Stimulated activated CD8-positive, alpha-beta memory T cell treated with anti-CD3 and anti-CD28 coated beads, Interleukin-4, amount 100 ng/mL, for 1 hour (primary cell): ENCODE measurements at places on chromosomes 7 and 10.

DNA sequence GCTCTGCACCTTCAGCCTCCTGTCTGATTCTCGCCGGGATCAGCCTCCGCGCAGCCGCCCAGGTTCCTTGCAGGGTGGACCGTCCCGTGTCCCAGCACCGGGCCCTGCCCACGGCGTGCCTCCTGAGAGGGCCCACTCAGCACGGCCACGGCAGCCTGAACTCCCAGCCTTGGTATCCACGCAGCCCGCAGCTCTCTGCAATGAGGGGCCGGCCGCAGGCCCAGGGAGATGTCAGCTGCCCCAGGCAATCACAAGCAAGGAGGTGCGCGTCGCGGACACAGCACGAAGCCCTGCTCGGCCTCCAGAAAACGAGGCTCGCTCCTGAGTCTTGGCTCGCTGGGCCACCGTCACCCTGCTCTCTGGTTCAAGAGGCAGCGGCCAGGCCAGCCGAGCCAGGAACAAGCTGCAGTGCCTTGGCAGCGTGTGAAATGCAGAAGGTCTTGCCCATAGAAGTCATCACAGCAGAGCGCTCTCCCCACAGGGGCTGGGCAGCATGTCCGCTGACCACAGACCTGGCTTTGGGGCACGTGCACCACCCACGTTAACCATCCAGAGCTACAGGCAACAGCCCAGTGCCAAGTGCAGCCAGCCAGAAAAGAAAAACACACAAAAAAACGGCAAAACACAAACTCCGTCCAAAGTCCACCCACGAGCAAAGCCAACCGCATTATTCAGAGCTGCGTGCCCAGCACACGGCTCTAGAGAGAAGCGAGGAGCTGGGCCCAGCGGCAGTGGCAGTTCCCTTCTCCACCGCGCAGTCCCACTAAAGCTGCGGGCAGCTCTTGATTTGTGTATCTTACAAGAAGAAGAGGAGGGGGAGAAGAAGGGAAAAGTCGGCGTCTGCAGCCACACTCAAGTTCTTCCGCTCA is 13.9 kb downstream of the GPER1 start:
- DNase-seq: no peak

DNA sequence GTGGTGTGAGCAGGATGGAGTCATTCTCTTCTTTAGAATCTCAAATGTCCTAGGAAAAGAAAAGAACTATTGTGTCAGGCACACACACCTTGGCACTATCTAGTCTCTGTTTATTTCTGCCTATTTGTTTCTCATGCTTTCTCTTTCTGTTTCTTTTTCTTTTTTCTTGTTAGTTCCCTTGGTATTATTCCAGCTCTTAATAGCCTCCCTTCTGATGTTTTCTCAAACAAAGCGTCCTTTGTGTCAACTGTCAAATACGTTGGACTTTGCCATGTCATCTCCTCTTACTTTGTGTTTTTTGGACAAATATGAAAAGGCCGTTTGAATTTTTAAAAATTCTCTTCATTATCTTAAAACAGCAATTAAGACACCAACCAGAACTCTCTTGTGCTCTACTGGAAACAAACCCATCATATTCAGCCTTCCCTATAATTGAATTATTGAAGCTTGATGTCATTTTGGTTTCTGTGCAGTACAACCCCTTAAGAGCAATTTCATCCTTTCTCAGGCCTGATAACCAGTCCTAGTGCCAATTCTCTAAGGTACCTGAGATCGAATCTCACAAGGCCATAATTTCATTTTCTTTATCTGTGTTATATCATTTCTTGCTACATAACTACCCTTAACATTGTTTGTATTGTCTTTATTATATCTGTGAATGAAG is 497.8 kb upstream of the NRP1 start:
- DNase-seq: no peak

GRCh38 chr7:1446620-1447032 is 12.6 kb downstream of the MICALL2 start:
- DNase-seq: no peak

GRCh38 chr7:152899548-152900109 is 140.1 kb downstream of the ACTR3B start:
- no peak for DNase-seq

DNA sequence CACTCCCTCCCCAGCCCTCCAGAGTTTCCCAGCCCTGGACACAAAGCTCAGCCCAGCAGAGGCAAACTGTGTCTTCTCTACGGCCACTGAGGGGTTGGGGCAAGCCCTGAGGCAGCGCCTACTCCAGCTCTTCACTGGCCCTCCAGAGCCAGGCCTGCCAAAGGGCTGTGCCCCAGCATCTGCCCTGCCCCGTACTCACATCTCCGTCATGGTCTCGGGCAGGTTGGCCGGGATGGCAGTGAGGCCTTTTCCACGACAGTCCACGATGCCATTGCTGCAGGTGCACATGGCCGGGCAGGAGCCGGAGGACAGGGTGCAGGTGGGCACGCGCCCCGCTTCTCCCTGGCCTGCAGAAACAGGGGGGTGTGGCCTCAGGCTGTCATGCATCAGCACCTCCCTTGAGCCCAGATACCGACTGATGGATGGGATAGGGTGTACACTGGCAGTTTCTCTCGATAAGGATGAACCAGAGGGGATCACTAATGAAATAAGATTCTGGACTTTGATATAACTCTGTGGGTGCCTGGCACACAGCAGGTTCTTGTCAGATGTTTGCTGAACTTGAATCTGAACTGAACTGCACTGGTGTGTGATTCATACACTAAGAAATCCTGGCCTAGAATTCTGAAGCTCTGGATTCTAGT is 125.2 kb downstream of the SLIT1 start:
- no peak for DNase-seq

- no peak for DNase-seq
These were observed at the start of gene HSPA12A for GRCh38 chr10:116742367-116743265. Gene HSPA12A (minus strand): TSS chr10:116742566. CDS start chr10:116742469, 97 bp downstream.

DNA sequence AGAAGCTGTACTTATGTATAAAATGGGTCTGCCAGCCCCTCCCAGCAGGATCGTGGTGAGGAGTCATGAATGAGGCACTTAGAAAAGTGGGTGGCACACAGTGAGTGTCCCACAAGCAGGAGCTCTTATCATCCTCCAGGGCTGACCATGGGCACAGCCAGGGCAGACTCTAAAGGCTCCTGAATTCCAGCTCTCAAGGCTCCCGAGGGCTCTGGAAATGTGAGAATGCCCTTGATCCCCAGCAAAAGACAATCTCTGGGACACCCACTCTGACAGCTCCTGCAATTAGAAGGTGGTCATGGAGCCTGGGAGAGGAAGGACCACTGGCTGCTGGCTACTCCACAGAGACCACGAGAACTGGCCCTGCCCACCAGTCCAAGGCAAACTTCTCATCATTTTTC is 1.6 kb downstream of the VSTM4 start:
- DNase-seq: no peak

GRCh38 chr10:90801608-90802007 is 56.2 kb downstream of the HTR7 start:
- DNase-seq: no peak

DNA sequence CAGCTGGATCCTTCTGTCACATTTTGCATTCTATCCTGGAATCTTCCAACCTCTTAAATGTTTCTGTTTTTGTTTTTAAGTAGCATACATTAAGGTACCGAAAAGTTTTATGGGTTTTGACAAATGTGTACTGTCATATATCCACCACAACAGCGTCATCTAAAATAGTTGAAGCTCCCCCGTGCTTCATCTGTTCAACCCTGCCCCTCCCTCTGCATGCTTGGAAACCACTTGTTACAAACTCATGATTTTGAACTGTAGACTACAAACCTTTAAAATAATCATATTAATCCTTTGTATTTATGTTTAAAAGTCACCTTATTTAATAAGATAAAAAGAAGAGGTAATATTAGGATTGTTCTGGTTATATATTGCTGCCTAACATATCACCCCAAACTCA is 182.8 kb upstream of the SMIM30 start:
- DNase-seq: no peak

DNA sequence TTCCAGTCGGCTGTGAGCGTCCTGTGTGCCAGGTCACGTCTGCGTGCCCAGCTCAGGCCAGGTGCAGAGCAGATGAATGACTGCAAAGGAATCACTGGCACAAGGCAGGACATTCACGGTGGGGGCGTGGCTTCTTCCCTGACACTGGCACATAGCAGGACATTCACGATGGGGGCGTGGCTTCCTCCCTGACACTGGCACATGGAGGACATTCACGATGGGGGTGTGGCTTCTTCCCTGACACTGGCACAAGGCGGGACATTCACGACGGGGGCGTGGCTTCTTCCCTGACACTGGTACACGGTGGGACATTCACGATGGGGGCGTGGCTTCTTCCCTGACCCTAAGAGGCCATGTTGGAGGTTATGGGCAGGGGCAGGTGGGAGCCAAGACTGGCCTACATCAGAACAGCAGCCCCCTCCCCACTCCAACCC is 64.3 kb downstream of the MYL10 start:
- no peak for DNase-seq

GRCh38 chr7:33862946-33863814 is 42.2 kb upstream of the BMPER start:
- no peak for DNase-seq

DNA sequence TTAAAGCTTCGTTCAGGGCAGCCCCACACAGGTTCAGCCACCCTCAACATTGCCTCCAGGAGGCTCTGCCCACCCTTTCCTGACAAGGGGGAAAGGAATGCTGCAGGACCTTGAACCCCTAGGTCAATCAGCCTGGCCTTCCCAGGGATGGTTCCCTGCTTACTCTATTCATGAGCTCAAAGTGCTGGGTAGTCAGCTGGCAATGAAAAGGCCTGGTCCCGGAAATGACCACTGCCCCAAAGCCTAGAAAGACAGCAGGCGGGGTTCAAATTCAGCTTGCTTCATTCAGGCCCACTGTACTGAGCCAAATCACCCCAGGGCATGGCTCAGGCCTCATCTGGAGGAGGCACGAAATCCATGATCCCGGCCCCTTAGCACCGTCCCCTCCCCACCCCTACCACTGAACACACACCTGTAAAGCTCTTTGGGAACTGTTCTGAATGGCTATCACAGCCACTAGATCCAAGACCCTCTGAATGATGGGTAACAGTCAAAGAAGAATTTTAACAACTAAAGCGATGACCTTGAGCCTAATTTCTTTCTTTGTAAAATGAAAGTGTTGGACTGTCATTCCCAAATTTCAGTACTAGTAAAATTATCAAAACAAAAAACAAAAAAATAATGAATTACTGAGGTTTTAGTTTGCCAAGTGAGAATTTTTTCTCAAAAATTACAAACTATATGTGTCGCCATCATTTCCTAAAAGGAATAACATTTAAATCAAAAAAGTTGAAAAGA is 1.0 kb downstream of the URGCP start:
- no peak for DNase-seq

DNA sequence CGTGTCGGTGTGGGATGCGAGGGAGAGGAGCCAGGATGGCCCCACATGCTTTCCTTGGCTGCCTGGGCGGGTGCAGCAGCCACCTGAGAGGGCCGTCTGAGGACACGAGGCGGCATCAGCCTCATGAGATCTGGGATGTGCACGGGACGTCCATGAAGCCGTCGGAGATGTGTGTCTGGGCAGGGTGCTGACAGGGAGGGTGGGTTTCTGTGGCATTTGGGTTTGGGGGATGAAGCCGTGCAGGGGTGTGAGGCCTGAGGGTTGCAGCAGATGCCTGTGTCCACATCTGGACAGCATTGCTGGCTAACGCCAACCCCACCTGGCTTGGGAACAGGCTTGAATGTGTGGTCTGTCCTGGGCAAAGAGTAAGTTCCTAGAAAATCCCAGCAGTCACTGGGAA is 179.5 kb downstream of the DNAJB6 start:
- DNase-seq: no peak

DNA sequence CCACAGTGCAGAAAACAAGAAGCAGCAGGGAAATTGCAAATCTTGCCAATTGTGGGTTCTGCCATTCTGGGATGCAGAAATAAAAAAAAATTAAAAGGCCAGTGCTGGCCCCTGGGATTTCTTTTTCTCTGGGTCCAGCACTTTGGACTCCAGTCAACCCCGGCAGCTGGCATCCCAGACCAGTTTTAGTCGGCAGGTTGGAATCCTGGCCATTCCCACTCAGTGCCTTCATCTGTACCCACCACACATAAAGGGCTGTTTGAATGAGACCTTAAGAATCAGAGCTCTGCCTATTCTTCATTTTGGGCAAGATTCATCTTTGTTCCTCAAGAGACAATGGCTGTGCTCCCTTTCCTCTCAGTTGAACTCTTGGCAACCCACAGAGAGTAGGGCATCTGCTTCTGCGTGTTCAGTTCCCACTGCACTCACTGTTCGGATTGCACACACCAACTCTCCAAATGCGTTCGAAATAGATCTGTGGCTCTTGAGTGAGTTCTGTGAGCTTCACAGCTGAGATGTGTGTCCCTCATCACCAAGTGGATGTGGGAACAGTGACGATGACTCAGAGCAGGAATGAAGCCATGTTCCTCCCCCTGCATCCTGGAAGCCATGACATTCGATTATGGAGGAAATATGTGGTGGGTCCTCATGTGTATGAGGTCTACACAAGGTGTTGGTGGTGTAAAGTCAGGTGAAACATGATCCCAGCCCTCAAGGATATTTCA is 63.0 kb upstream of the EGFR start:
- DNase-seq: no peak

DNA sequence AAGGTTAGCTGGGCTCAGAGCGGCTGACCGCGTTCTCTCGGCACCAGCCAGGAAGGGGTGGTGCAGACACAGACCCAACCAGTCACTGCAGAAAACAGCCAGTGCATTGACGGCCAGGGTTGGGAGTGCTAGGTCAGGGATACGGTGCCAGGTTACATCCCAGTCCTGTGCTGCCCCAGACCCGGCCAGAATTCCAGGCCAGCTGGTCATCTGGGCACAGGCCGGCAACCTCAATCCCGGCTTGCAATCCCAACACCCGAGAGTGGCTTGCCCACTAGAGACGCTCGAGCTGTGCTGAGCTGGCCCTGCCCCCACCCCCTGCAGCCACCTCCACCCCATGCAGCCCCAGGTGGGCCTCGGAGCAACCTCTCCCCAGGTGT is 3.8 kb downstream of the PRAP1 start:
- no peak for DNase-seq

GRCh38 chr7:139479620-139480019 is 3.9 kb downstream of the KLRG2 start:
- no peak for DNase-seq

DNA sequence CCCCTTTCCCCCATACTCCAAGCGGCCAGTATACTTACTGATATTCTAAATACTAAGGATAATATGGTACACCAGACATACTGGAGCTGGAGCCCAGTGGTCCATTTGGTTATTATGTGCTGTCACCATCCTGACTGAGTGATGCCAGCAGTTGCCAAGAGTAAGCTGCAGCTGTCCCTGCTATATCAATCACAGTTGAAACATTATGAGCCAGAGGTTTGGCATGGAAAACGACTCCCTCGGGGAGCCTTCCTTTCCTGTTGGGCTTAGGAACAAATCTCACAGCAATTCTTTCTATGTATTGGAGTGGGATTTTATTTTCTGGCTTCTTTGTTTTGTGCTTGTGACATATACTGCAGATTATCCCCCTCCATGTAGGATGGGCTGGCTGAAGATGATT is 32.6 kb downstream of the STRIP2 start:
- DNase-seq: no peak

- DNase-seq: no peak
These were observed 81.6 kb upstream of the LRRC4 start for GRCh38 chr7:128112781-128113221.

- no peak for DNase-seq
These were observed 23.9 kb upstream of the PPP1R17 start for GRCh38 chr7:31663072-31663471.
